ENCODE measurements at places on chromosomes 16 and 17.

DNA sequence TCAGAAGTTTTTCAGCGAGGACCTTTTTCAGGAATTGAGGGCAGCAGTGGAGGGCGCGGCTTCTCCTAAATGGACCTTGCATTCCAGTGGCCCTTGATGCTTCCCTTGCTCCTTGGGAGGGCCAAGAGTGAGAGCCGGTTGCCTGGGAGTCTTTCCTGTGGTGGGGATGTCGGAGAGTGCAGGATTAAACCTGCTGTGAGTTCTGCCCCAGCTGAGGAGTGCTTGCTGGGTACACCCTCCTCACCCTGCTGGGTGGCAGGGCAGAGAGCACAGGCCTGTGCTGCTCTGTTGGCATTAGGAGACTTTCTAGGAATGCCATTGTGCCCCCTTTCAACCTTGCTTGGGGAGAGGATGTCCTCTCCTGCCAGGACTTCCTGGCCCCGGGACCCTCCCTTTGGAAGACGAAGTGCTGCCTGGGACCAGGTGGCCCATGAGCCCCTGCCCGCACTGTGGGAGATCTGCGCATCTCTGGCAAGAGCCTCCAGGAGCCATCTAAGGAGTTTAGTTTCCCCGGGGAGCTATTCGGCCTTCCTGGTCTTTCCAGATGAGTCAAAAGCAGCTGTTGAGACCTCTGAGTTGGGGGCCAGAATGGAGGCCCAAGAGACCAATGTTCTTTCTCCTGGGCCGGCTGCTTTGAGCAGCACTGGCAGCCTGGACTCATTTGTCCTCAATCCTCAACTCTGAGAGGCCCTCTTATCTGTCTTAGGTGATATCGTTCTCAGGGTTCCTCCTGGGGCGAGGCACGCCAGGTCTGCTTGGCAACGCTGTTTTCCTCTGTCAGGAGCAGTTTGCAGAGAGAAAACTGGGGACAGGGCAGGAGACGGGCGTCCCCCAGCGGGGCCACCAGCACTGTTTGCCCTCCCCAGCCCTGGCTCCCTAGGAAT lies 5.6 kb downstream of the LLGL2 start:
- DNase-seq = no peak

GRCh38 chr17:47641202-47641601 lies 8.5 kb upstream of the KPNB1 start:
- DNase-seq = no peak

DNA sequence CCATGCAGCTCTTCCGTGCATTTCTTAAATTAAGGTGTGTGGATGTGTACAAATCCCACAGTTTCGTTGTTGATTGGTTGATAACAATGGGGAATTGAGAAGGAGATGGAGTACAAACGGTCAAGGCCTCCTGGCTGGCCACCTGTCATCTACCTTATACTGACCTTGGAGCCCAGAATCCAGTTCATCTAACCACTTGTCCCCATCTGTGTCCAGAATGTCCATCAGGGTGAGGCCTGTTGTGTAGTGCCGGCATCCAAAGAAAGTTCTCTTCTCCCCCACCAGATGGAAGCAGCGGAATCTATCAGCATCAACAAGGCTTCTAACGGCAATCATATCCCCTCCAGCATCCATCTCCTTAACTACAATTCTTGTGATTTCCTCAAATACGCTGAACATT lies 1.5 kb downstream of the GSDMB start:
- DNase-seq = no peak

DNA sequence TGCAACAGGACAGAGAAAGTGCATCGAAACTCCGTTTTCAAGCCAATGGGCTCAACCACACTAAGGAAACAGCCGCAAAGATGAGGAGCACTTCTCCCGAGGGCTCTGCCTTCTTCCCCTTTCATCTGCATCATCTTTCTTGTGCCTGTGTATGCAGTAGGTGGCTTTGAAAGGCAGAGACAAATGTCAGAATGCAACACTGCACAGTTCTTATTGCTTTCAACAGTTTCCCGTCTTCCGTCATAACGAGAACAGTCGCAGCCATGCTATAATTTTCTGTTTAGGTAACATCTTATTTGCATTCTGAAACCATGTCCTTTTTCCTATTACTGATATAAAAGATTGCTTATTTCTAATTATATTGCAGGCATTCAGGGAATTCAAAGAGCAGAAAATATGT lies 205.2 kb downstream of the SLC39A11 start:
- DNase-seq = no peak

- DNase-seq = no peak
Measured at GRCh38 chr16:51875834-51876600, 670.9 kb downstream of the TOX3 start.

DNA sequence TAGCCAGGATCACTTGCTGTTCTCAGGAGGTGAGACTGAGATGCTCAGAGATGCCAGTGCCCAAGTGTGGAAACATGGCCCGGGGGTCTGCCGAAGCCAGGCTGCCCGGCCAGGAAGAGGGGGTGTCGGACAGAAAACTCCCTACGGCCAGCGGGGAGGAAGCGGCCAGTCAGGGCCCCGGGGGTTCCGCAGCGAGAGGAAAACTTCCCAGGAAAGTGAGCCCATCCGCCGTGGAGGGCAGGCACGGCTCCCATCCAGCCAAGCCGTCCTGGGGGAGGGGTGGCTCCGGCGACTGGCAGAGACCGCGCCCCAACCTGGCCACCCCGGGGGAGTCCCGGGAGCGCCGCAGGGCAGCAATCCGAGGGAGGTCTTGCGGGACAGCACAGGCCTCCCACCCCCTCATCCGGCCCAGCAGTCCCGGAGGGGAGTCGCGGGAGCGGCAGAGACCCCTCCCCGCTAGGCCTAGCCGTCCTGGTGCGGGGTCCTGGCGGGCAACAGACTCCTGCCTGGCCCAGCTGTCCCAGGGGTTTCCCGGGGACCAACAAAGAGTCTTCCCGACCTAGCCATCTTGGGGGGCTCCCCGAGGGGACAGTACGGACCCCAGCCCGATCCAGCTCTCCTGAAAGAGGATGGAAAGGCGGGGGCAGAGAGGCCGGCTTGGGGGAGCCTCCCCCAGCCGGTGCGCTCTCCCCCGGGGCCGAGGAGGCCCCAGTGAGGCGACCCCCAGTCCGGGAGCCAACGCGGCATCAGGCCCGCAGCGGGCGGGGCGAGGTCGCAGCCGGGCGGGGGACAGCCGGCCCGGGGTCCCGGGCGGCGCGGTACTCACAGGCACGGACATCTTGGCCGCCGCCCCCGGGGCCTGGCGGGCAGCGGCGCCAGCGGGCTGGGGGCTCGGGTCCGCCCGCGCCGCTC lies 13.8 kb upstream of the BCAR1 start:
- peak; percentile 61 for DNase-seq

DNA sequence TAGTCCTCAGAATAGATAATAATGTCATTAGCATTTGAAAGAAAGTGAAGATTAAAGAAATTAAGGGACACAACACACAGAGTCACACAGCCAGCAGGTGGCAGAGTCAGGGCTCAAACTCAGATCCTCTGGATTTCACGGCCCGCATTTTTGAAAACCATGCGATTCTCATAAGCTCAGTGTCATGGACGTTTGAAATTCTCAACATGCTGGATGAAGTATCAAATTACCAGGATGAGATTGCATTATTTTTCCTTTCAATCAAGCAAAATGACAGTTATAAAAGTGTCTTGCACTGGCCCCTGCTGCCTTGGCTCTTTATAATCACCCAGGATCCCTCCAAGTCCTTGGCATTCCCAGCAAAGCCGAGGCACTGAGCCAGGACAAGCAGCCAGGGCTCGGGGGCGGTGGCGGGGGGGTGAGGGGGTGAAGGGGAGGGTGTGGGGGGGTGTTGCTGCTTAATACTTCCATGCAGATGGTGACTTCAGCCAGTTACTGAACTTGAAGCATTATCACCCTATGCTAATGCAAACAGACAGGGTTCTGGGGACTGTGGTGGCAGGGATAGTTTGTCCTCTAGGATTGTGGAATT lies 6.6 kb upstream of the BMERB1 start:
- DNase-seq = peak; percentile 77

GRCh38 chr17:80331820-80332219 lies 71.2 kb downstream of the RNF213 start:
- DNase-seq = no peak

DNA sequence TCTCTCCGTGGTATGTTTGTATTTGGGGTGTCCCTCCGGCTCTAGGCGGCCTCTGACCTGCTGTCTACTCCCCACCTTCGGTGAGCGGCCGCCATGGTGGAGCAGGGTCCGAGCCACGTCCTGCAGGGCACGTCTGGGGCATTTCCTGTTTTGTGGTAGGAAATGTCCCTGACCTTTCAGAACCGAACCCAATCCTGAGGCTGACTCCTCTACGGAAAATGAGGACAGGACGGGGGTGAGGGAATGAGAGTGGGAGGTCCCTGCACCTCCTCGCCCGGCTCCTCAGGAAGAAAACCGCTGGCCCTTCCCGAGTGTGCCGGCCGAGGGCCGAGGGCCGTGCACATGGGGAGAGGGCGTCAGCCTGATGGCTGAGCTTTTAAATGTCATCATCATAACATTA lies 45.8 kb downstream of the WDR45B start:
- DNase-seq = no peak

DNA sequence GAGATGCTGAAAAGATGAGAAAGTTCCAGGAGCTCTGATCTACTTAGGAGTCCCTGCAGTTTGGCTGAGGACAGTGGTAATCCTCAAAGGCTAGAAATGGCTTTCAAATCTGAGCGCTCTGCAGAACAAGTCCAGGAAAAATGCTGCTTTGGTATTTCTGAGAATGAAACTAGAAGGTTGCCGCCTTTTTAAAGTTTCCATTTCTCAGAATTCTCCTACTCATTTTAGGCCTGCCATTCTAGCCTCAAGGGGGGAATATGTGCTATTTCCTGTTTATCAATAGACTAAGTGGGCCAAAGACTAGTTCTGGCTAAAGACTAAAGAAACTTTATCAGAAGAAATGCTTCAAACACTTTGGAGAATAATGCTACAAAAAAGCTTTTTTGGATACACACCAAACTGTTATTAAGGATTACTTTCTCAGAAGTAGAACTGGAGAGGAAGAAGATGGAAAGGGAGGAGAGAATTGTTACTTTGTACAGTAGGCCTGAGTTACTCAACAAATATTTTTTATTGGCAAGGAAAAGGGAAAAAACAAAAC lies at the start of gene SLFN12L:
SLFN12L (minus strand) TSS at position 78 of the 541 bp plus-strand sequence. CDS start 15,314 bp downstream, outside the sequence.
- DNase-seq = no peak

- DNase-seq = no peak
Measured at GRCh38 chr17:12478311-12478710, 187.4 kb upstream of the MYOCD start.

- no peak for DNase-seq
Measured at GRCh38 chr17:46121841-46122485, 71.3 kb downstream of the KANSL1 start.

DNA sequence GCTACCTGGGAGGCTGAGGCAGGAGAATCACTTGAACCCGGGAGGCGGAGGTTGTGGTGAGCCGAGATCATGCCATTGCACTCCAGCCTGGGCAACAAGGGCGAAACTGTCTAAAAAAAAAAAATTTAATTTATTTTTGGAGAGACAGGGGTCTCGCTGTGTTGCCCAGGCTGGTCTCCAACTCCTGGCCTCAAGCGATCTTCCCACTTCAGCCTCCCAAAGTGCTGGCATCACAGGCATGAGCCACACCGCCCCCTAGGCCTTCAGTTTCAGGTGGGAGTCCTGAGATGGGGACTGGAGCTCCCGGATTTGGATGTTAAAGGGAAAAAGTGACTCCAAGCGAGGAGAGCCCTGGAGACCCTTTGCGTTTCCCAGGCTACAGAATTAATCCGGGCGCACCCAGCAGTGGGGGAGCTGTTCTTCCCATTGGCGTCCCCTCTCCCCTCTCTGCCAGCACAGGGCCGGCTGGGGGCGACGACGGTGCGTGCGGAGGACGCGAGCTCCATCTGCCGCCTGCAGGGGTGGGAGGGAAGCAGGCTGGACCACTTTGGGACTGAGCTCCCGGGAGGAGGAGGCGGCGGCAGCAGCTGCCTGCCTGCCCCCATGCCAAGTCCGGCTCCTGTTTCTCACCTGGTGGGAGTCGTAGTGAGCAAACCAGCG lies 49.3 kb upstream of the USP7 start:
- peak; percentile 25 for DNase-seq

DNA sequence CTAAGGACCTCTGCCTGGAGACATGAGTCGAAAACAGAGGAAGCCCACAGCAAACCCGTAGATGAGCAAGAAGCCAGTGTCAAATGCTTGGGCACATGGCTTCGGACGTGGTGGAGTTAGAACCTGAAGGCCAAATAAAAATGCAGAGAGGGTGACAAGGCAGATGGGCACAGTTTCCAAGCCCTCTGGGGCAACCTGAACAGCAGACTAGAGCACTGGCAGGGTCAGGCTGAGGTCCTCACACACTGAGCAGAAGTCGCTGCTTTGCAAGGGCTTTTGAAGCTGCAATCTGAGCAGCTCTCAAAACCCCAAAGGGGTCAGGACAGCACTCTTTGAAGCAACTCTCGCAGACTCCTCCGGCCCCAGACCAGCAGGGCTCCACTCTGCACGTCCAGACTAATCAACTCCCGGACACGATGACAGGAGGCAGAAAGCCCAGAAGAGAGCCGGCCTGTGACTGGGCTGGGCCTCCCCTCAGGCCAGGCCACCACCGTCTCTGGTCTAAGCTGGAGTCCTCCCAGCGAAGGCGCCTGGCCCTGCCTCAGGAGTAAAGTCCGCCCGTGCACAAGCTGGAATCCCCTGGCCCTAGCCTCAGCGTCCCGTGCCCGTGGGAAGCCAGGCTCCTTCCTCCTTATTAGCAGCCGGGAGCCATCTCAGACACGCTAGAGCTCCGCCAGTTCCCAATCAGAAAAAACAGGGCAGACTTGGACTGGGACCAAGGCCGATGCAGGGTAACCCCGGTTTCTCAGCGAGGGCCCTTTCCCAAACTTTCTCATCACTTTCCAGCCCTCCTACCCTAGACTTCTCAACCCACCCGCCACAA lies 924 bp downstream of the SMARCD2 start:
- DNase-seq = peak; percentile 59

GRCh38 chr16:65062736-65063583 lies 58.9 kb downstream of the CDH11 start:
- no peak for DNase-seq

DNA sequence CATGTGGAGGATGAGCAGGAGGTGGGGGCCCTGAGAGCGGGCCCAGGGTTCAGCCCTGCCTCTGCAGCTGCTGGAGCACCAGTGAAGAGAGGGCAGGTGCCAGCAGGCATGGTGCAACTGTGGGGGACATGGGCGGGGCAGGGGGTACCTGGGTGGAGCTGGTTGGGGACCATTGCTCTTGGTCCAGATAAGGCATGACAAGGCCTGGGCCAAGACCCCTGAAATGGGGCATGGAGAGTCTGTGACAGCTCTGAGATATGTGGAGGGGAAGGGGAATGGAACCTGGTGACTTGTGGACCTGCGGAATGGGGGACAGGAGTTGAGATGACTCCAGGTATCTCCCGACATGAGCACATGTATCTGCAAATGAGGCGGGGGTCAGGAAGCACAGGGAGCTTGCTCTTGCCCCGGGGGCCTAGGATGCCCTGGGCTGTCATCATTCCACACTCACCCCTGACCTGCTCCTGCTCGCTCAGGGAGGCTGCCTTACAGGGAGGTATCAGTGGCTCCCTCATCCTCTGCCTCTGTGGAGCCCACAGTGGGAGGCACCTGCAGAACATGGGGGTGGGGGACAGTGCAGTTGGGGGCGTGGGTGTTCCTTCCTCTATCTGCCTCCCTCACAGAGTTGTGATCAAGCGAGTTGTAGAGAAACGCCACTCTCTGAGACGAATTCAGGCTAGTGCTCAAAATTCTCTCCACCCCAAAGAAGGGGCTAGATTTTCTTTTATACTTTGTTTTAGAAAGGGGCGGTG lies 40.2 kb downstream of the TMEM235 start:
- no peak for DNase-seq

- DNase-seq = no peak
Measured at GRCh38 chr16:19252904-19253303, 32.6 kb upstream of the CLEC19A start.

- DNase-seq = peak; percentile 90
Measured at GRCh38 chr16:86566601-86566965, at the start of gene FOXC2. Gene FOXC2, plus strand, starts transcription at chr16:86566829. Its CDS starts 507 bp downstream, at chr16:86567336.

Measured in heart right ventricle (tissue), 16 donors.